ENCODE measurements at places on chromosomes 11 and 22.
A peak's percentile ranks its signal among the peaks of the same experiment; 100 is the strongest.

DNA sequence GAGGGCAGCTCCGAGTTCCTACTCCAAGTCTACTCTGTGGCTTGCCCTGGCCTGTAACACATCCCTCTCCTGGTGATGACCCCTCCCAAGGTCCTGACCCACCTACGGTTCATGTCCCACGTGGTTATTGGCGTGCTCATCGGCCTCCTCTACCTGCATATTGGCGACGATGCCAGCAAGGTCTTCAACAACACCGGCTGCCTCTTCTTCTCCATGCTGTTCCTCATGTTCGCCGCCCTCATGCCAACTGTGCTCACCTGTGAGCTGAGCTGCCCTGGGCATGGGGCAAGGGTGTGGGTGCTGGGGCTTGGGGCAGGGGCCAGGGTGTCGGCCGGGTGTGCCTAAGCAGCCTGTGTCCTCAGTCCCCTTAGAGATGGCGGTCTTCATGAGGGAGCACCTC lies 9.6 kb downstream of the ABCG4 start:
- H3K4me3 ChIP-seq = no peak overlapping the region
- H3K27ac ChIP-seq = no peak overlapping the region
- DNase-seq = no peak
- H3K36me3 ChIP-seq = no peaks in the 10 kb centered on the region

DNA sequence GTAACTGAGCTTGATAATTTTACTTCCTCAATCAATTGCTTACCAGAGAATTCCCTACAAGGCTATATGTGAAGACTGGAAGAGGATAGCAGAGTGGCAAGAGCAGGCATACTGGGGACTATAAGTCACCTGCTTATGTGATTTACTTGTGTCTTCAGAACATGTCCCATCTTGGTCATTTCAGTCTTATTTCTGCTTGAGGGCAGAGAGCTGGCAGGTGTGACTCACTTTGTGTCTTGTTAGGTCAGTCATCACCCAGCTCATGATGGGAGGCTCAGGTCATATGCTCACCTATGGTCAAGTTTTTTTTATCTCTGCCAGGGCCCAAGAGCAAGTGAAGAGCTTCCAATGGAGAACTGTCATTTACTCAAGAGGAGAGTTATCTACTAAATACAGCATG lies 6.2 kb downstream of the SRSF8 start:
- H3K4me3 ChIP-seq = no peak overlapping the region
- peaks cover 36% of the 10 kb centered on the region for H3K4me1 ChIP-seq
- DNase-seq = no peak
- no peak overlapping the region for H3K27ac ChIP-seq

DNA sequence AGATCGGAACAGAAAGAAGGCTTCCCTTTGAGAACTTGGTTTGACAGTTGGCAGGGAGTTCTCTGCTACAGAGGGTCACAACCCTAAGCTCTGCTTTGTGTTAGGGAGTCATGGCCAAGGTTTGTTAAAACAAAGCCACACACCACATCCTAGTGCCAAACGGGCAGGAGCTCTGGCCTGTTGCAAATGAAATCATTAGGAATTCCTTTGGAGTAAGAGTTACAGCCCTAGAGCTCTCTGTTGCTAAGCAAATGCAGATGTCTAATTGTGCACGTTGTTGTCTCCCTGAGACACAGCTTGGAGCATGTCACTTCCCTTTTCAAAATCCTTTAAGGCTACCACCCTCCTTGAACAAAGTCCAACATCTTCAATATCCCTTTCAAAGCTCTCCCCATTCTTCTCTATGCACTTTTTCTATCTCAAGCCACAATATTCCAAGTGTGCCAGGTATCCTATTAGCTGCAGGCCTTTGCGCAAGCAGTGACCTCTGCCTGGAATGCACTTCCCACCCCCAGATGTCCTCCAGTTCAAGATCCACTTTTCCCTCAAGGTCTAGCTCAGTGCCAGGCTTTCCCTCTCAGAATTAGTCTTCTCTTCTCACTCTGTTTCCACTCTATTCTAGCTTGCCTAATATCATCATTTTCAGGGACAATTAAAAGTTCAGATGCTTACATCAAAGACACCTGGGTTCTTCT lies 253.7 kb upstream of the POU2AF2 start:
- no peaks in the 10 kb centered on the region for H3K27me3 ChIP-seq
- no peaks in the 10 kb centered on the region for H3K36me3 ChIP-seq
- H3K4me1 ChIP-seq = peaks cover 11% of the 10 kb centered on the region
- DNase-seq = peak; percentile 58
- peak overlapping the region; percentile 33 for H3K27ac ChIP-seq

- no peaks in the 10 kb centered on the region for H3K4me1 ChIP-seq
- H3K27ac ChIP-seq = no peak overlapping the region
- no peaks in the 10 kb centered on the region for H3K27me3 ChIP-seq
- no peak overlapping the region for H3K4me3 ChIP-seq
Observed at GRCh38 chr11:100908746-100909145, 220.9 kb downstream of the PGR start.

- DNase-seq = no peak
- peaks cover 33% of the 10 kb centered on the region for H3K4me1 ChIP-seq
- H3K27me3 ChIP-seq = no peaks in the 10 kb centered on the region
- no peak overlapping the region for H3K4me3 ChIP-seq
- no peaks in the 10 kb centered on the region for H3K36me3 ChIP-seq
Observed at GRCh38 chr11:16860617-16861016, 122.2 kb downstream of the C11orf58 start.

GRCh38 chr11:73077454-73077853 lies 64.7 kb downstream of the FCHSD2 start:
- no peak overlapping the region for H3K27ac ChIP-seq
- DNase-seq = no peak
- peaks cover 10% of the 10 kb centered on the region for H3K4me1 ChIP-seq
- H3K4me3 ChIP-seq = no peak overlapping the region

- DNase-seq = no peak
- no peaks in the 10 kb centered on the region for H3K36me3 ChIP-seq
- no peaks in the 10 kb centered on the region for H3K27me3 ChIP-seq
- H3K4me1 ChIP-seq = no peaks in the 10 kb centered on the region
Observed at GRCh38 chr11:2301631-2302305, at the start of the genes C11orf21 and TSPAN32. TSS of gene C11orf21 (minus strand) at chr11:2301918. CDS start at chr11:2301808, 110 bp downstream. TSS of gene TSPAN32 (plus strand) at chr11:2302013. CDS start at chr11:2302150, 137 bp downstream.

DNA sequence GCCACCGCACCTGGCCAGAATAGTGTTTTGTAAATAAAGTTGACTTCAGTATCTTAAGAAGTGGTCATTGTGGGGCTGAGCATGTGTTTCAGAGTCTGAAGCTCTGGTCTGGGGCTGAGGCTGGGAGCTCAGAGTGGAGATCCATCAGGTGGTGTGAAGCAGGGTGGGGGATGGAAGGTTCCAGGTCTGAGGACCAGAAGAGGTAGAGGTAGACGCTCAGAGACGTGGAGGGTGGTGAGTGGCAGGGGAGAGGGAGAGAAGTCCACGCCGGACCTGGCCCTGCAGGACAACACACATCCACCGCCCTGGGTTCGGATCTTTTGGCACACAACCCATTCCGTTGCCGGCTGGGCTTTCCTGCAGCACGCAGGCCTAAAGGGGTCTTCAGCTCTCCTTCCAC lies 40.7 kb downstream of the ARHGAP8 start:
- H3K4me3 ChIP-seq = no peak overlapping the region
- no peaks in the 10 kb centered on the region for H3K4me1 ChIP-seq
- H3K27me3 ChIP-seq = no peaks in the 10 kb centered on the region
- no peak for DNase-seq

DNA sequence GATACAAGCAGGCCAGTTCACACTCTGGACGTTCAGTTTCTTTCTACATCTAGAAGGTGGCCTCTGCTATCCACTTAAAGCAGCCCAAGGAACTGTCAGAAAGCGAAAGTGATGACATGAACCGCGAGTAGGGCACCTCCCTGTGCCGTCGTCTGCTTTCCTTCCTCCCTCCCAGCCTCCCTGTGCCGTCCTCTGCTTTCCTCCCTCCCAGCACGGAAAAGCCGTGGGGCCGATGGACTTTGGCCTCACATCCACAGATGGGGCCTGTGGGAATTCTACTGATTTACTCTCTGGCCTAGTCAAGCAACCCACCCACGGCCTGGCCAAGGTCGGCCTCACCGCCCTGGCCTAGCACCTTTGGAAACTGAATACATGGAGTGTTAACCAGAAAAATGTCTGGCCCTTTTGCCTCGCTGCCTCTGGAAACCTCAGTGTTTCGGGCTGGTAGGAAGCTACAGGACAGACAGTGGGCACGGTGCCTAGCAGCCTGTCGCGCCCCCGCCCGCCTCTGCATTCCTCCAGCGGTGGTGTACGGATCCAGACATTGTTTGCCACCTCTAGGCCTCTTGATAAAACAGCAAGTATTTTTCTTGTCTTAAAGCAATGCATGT lies 14.2 kb downstream of the PEX26 start:
- peak overlapping the region; percentile 83 for H3K27ac ChIP-seq
- peaks cover 54% of the 10 kb centered on the region for H3K4me1 ChIP-seq
- peak overlapping the region; percentile 38 for H3K4me3 ChIP-seq
- H3K36me3 ChIP-seq = no peaks in the 10 kb centered on the region
- H3K27me3 ChIP-seq = no peaks in the 10 kb centered on the region

GRCh38 chr11:36142439-36142838 lies 146.8 kb downstream of the COMMD9 start:
- no peaks in the 10 kb centered on the region for H3K36me3 ChIP-seq
- no peak overlapping the region for H3K4me3 ChIP-seq
- H3K4me1 ChIP-seq = no peaks in the 10 kb centered on the region
- no peaks in the 10 kb centered on the region for H3K27me3 ChIP-seq
- no peak for DNase-seq

- H3K4me1 ChIP-seq = peaks cover 2% of the 10 kb centered on the region
- no peak for DNase-seq
- H3K4me3 ChIP-seq = no peak overlapping the region
- H3K27ac ChIP-seq = no peak overlapping the region
Observed at GRCh38 chr22:27576815-27577573, 224.6 kb downstream of the MN1 start.

DNA sequence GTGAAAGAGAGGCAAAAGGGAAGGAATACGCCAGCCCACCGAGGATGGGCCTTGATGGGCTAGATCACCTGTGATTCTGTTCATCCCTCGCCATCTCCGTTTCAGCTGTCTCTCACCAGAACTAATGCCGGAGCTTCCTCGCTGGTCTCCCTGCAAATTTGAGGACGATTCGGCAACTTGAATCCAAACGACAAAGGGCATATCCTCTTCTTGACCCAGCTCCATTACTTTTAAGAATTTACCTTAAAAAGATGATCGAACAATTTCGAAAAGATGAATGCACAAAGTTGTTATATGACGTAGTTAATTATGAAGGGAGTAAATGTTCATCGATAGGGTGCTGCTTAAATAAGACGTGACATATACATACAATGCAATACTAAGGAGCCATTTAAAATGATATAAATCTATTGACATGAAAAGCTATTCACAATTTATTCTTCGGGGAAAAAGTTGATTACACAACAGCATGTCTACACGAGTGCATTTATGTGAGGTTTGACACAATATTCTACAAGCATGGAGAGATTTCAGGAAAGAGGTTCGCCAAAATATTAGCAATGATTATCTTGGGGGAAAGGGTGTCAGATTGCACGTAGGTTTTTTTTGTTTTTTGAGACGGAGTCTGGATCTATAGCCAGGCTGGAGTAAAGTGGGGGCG lies 937 bp upstream of the FAM168A start:
- H3K36me3 ChIP-seq = no peaks in the 10 kb centered on the region
- peak overlapping the region; percentile 98 for H3K4me3 ChIP-seq

GRCh38 chr22:27405672-27406388 lies 395.7 kb downstream of the MN1 start:
- no peak overlapping the region for H3K4me3 ChIP-seq
- peak; percentile 49 for DNase-seq
- H3K36me3 ChIP-seq = no peaks in the 10 kb centered on the region
- H3K27ac ChIP-seq = no peak overlapping the region

DNA sequence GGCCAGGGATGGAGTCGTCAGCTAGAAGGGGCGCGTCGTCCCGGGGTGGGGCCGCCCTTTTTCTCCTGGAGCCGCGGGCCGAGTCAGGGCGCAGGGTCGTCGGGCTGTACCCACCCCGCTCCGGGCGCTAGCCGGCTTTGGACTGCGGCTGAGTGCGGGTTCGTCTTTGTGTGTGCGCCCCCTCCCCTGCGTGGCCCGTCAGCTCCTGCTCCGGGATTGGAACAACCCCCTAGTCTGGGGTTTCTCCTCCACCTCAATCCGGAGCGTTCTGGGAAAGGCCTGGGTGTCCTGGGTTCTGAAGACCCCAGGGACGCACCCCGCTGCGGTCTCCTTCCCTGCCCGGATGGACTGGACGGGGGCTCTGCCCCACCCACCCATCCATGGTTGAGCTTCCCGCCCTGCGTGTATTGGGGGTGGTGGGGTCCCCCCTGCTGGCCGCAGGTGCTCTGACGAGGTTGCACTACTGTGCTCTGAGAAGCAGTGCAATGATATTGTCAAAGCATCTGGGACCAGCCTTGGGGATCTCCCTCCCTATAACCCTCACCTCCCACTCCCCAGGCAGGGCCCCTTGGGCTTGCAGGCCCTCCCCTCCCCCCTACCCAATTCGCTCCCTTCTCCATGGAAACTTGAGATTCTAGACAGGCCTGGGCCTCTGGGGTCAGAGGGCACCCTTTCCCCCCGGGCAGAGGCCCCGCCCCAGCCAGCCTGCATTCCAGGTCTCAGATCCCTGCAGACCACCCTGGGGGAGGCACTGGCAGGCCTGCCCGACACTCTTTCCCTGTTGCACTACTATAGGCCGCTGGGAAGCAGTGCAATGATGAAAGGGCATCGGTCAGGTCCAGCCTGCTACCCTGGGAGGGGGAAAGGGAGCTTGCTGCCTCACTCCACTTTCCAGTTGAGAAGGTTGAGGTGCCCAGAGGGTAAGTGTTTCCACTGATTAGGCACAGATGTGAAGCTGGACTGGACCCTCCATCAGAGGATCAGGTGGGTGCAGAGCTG lies 10.7 kb downstream of the SDF2L1 start:
- peak overlapping the region; percentile 61 for H3K4me3 ChIP-seq
- no peak for DNase-seq
- H3K27ac ChIP-seq = no peak overlapping the region
- H3K36me3 ChIP-seq = no peaks in the 10 kb centered on the region

DNA sequence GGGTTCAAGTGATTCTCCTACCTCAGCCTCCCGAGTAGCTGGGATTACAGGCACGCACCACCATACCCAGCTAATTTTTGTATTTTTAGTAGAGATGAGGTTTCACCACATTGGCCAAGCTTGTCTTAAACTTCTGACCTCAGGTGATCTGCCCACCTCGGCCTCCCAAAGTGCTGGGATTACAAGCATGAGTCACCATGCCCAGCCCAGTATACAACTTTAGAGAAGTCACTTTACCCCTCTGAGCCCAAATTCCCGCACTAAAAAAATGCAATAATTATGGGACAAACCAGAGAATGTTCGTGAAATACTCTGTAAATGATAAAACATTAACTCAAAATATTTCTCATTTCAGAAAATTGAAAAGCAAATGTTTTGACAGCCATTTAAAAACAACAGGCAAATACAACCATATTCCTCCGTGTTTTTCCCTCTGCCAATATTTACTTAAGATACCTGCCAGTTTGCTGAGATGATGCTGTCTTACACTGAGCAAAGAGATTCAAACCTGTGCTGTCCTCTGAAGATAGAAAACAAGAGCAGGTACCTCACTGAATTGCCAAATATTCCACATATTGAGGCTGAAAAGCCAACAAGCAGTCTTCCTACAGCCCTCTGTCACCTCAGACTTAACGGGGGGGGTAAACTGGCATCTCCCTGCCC lies 9.6 kb downstream of the PLEKHA7 start:
- no peak for DNase-seq
- no peak overlapping the region for H3K27ac ChIP-seq
- no peak overlapping the region for H3K4me3 ChIP-seq
- H3K36me3 ChIP-seq = no peaks in the 10 kb centered on the region

GRCh38 chr11:20707876-20708275 lies 38.5 kb downstream of the NELL1 start:
- no peak overlapping the region for H3K4me3 ChIP-seq
- DNase-seq = no peak
- no peak overlapping the region for H3K27ac ChIP-seq
- H3K36me3 ChIP-seq = no peaks in the 10 kb centered on the region

Data from gastrocnemius medialis (tissue), 4 donors.